Caco-2 (cell line): ENCODE measurements at places on chromosomes 13 and 19. TPM values are rescaled to one million over a fixed set of nuclear protein-coding genes. Genes with fewer than 3 reads are reported as not detected.

The MPV17L2 gene
- 14.1 and 16.6 TPM in 2 replicates for total RNA-seq

The SHISA7 gene
- total RNA-seq: not detected in 2 replicates

The PSPN gene
- total RNA-seq: 2.9 and 3.4 TPM in 2 replicates

The KLK11 gene
- not detected in 2 replicates for total RNA-seq

The GRIK5 gene
- 0.30 and 0.48 TPM in 2 replicates for total RNA-seq

The TRAPPC5 gene
- 80.3 and 83.4 TPM in 2 replicates for total RNA-seq

The NCCRP1 gene
- 0.39 and 0.84 TPM in 2 replicates for total RNA-seq

The RGL3 gene
- 53.1 and 58.8 TPM in 2 replicates for total RNA-seq

The ZIC5 gene
- total RNA-seq: 0.49 and 0.66 TPM in 2 replicates

The MBD3L3 gene
- total RNA-seq: not detected in 2 replicates

The FCGBP gene
- total RNA-seq: 0.16 and 0.26 TPM in 2 replicates

DNA sequence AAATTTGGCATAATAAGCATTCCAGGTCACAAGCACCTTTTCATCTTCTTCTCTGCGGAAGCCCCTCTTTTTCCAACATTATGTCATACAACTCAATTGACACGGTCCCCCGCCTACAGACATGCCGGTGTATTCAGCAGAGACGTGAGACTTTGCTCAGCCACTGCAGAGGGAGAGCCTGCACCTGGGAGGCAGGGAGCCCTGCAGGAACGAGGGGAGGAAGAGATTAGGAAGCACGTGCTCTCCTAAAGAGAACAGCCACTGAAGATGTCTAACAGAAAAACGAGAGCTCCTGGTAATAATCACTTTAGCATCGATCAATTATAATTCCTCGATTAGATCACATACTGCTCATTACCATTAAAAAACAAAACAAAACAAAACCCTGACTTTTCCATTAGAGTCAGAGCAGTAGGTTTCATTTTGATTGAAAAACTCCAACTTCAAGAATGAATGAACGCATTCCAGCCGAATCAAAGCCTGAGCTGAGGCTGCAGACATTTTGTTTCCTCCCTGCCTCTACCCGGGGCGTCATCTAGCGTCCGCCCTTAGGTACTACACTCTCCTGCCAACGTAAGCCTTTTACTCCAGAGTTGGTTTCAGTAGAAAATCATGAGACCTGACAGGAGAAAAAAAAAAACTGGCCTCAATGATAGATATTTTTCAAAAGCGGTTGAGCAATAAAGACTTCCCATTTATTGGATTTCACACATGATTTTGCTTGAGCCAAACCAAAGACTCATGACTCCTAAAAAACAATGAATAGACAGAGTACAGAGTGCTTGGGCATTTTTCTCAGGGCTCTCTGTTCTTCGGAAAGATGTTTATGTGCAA lies 194.5 kb downstream of the KATNAL1 start:
- no peak overlapping the region for H3K4me3 ChIP-seq
- peaks cover 44% of the 10 kb centered on the region for H3K4me1 ChIP-seq
- H3K27ac ChIP-seq: peak overlapping the region; percentile 96
- DNase-seq: peak; percentile 89

DNA sequence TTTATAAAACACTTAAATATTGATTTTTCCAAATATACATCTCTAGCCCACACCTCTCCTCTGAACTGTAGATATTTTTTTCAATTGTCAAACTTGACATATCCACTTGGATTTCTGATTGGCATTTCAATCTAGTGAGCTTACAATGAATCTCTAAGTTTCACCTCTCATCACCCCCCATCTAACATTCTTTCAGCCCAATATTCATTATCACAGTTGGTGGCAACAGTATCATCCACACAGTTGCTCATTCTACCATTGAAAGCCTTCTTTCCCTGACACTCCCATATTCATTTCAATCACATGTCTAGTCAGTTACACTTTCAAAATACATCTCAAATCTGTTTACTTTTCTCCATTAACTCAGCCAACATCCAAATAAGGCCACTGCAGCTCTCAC lies 385.2 kb downstream of the PCDH20 start:
- no peaks in the 10 kb centered on the region for H3K27me3 ChIP-seq
- no peaks in the 10 kb centered on the region for H3K4me1 ChIP-seq

- H3K4me1 ChIP-seq: peaks cover 10% of the 10 kb centered on the region
- no peak overlapping the region for H3K4me3 ChIP-seq
- DNase-seq: no peak
These were observed 107.9 kb downstream of the RGCC start for GRCh38 chr13:41565216-41565615.

- peak overlapping the region; percentile 84 for H3K27ac ChIP-seq
- no peak for DNase-seq
- no peaks in the 10 kb centered on the region for H3K27me3 ChIP-seq
- H3K4me3 ChIP-seq: no peak overlapping the region
- H3K36me3 ChIP-seq: no peaks in the 10 kb centered on the region
These were observed 26.5 kb downstream of the CEBPG start for GRCh38 chr19:33399745-33400681.

GRCh38 chr13:106702505-106702904 lies 134.6 kb upstream of the ARGLU1 start:
- DNase-seq: no peak
- H3K27ac ChIP-seq: no peak overlapping the region
- no peaks in the 10 kb centered on the region for H3K36me3 ChIP-seq
- no peak overlapping the region for H3K4me3 ChIP-seq
- H3K27me3 ChIP-seq: no peaks in the 10 kb centered on the region

- DNase-seq: no peak
- no peak overlapping the region for H3K27ac ChIP-seq
- H3K27me3 ChIP-seq: no peaks in the 10 kb centered on the region; the same call in 1 of the 2 replicates
- no peaks in the 10 kb centered on the region for H3K4me1 ChIP-seq
- H3K36me3 ChIP-seq: no peaks in the 10 kb centered on the region
These were observed 277.9 kb downstream of the ZNF536 start for GRCh38 chr19:30649934-30650614.

DNA sequence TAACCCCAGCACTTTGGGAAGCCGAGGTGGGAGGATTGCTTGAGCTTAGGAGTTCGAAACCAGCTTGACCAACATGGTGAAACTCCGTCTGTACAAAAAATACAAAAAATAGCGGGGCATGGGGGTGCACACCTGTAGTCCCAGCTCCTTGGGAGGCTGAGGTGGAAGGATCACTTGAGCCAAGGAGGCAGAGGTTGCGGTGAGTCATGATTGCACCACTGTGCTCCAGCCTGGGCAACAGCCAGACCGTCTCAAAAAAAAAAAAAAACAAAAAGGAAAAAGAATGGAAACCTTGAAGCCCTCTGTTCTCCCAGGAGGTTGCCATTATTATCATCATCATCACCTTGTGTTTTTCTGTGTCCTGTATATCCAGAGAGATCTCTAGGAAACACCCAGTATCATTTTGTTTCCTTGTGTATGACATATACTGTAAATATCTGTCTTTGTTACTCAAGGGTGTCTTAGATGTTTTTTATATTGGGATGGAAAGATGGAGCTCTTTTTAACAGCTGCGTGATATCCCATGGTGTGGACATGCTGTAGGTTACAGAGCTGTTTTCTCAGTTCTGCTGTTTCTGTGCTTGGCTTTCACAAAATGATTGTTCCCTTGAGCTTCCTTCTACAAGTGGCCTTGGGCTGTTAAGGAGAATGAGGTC lies 11.8 kb downstream of the CHAF1A start:
- no peak overlapping the region for H3K4me3 ChIP-seq
- no peaks in the 10 kb centered on the region; the same call in 1 of the 2 replicates for H3K36me3 ChIP-seq
- H3K27ac ChIP-seq: no peak overlapping the region
- H3K27me3 ChIP-seq: no peaks in the 10 kb centered on the region

DNA sequence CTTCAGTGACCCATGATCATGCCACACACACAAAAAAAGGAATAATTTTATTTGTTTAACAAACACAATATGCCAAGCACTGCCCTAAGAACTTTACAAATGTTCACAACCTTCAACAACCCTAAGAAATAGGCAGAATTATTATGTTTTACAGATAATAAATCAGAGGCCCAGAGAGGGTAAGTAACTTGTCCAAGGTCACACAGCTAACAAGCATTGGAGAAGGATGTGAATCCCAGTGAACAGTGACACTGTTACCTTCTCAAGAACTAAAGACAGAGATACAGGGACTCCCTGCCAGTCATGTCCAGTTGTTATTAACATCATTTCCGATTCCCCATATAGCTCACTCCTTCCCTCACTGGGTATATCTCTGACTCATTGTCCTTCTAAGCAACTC lies 13.6 kb downstream of the CEACAM20 start:
- H3K27me3 ChIP-seq: no peaks in the 10 kb centered on the region
- H3K27ac ChIP-seq: no peak overlapping the region
- H3K4me3 ChIP-seq: no peak overlapping the region
- H3K36me3 ChIP-seq: no peaks in the 10 kb centered on the region
- DNase-seq: no peak

- H3K4me3 ChIP-seq: no peak overlapping the region
- H3K27ac ChIP-seq: no peak overlapping the region
- no peaks in the 10 kb centered on the region for H3K4me1 ChIP-seq
- no peak for DNase-seq
These were observed 3.6 kb upstream of the ELANE start for GRCh38 chr19:848386-848921.

GRCh38 chr13:45821811-45822210 lies 29.7 kb downstream of the SIAH3 start:
- H3K4me1 ChIP-seq: no peaks in the 10 kb centered on the region
- H3K4me3 ChIP-seq: no peak overlapping the region
- H3K27ac ChIP-seq: no peak overlapping the region
- no peaks in the 10 kb centered on the region for H3K36me3 ChIP-seq
- no peak for DNase-seq

DNA sequence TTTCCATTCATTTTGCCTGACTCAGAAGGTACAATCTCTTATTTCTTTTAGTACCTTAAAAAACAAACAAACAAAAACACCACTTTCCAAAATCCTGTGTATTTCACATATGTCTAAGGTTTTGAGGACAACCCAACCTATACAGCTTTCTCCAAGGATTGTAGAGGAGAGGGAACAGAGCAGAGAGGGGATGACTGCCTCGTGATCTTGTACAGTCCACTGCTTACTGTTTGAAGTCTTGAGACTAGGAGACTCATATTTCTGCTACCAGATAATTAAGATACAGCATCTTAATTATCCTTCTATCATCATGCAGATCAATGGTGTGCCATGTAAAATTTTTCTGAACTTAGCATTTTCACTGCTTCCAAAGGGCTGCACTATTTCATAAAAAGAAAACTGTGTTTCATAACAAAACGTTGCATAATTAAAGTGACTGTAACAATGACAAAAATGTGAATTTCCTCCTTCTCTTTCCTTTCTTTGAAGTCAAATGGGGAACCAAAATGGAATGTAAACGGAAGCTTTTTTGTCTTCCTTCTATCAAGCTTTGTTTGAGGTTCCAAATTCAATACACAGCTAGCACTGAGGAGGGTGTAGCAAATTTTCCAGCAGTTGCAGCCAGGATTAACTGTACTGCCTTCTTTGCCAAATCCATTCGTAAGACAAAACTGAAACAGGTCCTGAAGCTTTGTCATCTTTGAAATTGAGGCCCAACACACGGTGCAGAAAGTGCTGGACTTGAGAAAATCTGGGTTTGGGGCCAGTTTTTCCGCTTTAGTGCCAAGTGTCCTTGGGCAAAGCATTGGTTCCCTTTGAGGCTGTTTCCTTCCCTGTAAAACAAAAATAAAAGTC lies 34.9 kb upstream of the RCBTB2 start:
- H3K36me3 ChIP-seq: no peaks in the 10 kb centered on the region
- no peaks in the 10 kb centered on the region for H3K27me3 ChIP-seq
- DNase-seq: no peak
- no peak overlapping the region for H3K27ac ChIP-seq
- no peak overlapping the region for H3K4me3 ChIP-seq
- no peaks in the 10 kb centered on the region for H3K4me1 ChIP-seq

- no peaks in the 10 kb centered on the region for H3K27me3 ChIP-seq
- H3K36me3 ChIP-seq: no peaks in the 10 kb centered on the region
- no peak for DNase-seq
- no peaks in the 10 kb centered on the region for H3K4me1 ChIP-seq
These were observed 2.0 kb downstream of the TTC9B start for GRCh38 chr19:40216013-40216776.

GRCh38 chr13:73310366-73310765 lies 251.6 kb downstream of the KLF5 start:
- no peaks in the 10 kb centered on the region for H3K4me1 ChIP-seq
- DNase-seq: no peak
- no peak overlapping the region for H3K27ac ChIP-seq
- H3K4me3 ChIP-seq: no peak overlapping the region
- H3K27me3 ChIP-seq: no peaks in the 10 kb centered on the region

DNA sequence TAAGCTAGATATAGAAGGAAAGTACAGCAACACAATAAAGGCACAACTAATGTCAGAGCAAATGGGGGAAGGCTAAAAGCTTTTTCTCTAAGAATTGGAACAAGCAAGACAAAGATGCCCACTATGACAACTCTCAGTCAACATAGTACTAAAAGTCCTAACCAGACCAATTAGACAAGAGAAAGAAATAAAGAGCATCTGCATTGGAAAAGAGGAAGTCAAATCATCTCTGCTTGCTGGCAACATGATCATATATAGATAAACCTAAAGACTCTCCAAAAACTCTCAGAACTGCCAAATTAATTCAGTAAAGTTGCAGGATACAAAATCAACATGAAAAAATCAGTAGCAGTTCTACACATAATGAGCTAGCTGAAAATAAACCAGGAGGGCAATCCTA lies 542.0 kb downstream of the DIAPH3 start:
- H3K4me1 ChIP-seq: no peaks in the 10 kb centered on the region
- no peak overlapping the region for H3K27ac ChIP-seq
- H3K36me3 ChIP-seq: no peaks in the 10 kb centered on the region
- DNase-seq: no peak
- H3K27me3 ChIP-seq: no peaks in the 10 kb centered on the region

- H3K27ac ChIP-seq: no peak overlapping the region
- no peak for DNase-seq
- no peaks in the 10 kb centered on the region for H3K36me3 ChIP-seq
These were observed 1005.8 kb upstream of the ATXN8OS start for GRCh38 chr13:69101841-69102240.

DNA sequence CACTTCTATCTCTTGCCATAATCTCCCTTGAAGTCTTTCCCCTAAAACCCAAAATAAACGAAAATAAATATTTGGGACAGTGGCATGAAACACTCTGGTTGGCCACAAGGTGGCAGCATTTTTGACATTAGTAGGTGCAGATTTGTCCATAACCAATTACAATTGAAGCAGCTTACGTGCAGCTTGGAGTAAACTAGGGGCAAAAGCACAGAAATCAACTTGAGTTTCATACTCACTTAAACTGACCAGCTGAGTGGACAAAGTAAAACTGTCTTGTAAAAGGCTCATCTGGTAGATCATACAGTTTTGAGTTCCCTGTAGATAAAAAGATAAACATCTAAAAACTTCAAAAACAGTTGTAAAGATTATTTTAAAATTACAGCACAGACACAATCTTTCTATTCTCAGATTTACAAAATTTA lies 18.8 kb downstream of the PDCD5 start:
- H3K27me3 ChIP-seq: no peaks in the 10 kb centered on the region
- DNase-seq: no peak
- H3K4me3 ChIP-seq: no peak overlapping the region
- H3K36me3 ChIP-seq: peaks cover 4% of the 10 kb centered on the region
- H3K4me1 ChIP-seq: no peaks in the 10 kb centered on the region

- no peaks in the 10 kb centered on the region for H3K27me3 ChIP-seq
- H3K4me1 ChIP-seq: peaks cover 39% of the 10 kb centered on the region
- H3K27ac ChIP-seq: peak overlapping the region; percentile 96
- no peak for DNase-seq
- H3K36me3 ChIP-seq: no peaks in the 10 kb centered on the region
- peak overlapping the region; percentile 64 for H3K4me3 ChIP-seq
These were observed 193.8 kb downstream of the KATNAL1 start for GRCh38 chr13:30113551-30113950.
